DND-41 (cell line): ENCODE measurements at places on chromosomes 12 and 14.
A peak's percentile ranks its signal among the peaks of the same experiment; 100 is the strongest.

- no peak for DNase-seq
Measured at GRCh38 chr12:28158353-28158752, 31.9 kb upstream of the CCDC91 start.

DNA sequence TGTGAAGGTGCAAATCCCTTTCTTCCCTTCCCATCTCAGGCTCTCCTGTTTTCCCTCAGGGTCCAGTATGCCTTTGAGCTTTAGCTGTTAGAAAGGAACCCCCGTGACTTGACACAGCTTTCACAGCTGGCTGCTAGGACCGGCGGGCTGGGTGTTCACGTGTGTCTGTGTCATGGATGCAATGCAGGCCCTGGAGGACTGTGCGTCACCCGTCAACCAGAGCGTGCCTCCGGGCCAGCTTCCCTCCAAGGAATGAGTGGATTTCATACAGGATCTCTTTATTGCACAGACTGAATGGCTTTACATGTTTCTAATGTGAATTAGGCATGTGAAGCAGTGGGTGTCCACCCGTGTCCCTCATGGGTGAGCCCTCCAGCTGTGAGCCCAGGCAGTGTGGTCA, 77.4 kb downstream of the AACS start:
- DNase-seq, result no peak

DNA sequence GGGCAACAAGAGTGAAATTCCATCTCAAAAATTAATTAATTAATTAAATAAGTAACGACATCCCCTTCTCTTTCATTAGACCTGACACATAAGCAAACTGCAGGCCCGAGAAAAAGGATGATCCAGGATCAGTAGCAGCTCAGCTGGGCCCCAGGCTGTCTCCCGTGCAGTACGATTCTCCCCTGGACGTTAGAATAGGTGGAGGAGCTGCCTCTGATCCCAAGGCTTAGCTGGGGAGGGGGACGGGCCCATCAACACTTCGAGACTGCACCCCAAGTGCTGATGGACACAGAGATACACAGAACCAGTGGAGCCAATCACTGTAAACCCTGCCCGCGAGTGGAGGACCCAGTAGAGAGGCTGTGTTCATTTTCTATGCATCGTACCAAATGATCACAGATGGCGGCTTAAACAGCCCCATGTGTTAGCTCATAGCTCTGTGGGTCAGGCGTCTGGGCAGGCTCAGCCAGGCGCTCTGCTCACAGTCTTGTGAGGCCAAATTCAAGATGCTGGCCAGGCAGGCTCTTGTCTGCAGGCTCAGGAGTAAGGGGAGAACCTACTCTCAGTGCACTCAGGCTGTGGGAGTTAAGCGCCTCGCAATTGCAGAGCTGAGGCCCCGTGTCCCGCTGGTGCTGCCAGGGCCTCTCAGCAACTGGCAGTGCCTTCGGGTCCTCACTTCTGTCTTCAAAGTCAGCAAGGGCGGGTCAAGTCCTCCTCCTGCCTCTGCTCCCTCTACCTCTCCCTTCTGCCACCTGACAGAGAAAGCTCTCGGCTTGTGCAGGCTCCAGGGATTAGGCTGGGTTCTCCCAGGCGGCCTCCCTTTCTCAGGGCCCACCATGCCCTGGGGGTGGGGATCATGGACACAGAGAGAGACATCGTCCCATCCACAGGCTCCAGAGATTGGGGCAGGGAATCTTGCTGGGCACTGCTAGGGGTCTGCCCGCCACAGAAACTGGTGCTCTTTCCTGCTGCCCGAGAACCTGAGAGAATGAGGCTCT, 26.4 kb downstream of the RIMBP2 start:
- DNase-seq, result no peak

DNA sequence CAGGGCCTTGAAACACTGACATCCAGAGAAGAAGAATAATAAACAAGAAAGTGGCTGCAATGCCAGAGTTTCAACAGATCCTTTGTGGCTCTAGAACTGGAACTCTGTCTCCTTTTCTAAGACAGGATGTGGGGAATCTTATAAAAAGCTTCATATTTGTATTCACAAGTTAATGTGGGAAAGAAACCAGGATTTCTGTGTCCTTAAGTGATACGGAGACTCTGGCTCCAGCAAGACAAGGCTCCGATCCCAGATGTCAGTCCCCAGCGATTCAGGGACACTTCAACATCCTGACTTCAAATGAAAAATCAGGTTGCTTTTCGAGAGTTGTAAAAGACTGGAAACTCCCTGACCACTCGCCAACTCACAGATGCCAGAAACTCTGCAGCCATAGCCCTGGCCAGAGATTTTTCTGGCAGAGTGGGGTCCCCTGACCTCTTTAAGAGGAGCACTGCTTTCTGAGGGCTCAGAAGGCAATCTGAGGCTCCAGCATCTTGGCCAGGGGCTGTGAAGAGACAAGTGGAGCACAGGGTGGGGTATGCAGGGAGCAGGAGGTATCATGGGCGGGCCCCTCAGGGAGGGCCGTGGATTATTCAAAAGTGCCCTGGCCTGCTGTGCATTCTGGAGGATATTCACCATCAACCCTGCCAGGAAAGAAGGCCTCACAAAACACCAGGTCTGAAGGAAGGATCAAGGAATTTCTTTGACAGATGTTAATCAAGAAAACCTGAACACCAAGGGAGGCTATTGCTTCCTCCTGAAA, 53.3 kb downstream of the TMX1 start:
- no peak for DNase-seq

- DNase-seq, result no peak
Measured at GRCh38 chr14:96826818-96827217, 29.6 kb downstream of the VRK1 start.

DNA sequence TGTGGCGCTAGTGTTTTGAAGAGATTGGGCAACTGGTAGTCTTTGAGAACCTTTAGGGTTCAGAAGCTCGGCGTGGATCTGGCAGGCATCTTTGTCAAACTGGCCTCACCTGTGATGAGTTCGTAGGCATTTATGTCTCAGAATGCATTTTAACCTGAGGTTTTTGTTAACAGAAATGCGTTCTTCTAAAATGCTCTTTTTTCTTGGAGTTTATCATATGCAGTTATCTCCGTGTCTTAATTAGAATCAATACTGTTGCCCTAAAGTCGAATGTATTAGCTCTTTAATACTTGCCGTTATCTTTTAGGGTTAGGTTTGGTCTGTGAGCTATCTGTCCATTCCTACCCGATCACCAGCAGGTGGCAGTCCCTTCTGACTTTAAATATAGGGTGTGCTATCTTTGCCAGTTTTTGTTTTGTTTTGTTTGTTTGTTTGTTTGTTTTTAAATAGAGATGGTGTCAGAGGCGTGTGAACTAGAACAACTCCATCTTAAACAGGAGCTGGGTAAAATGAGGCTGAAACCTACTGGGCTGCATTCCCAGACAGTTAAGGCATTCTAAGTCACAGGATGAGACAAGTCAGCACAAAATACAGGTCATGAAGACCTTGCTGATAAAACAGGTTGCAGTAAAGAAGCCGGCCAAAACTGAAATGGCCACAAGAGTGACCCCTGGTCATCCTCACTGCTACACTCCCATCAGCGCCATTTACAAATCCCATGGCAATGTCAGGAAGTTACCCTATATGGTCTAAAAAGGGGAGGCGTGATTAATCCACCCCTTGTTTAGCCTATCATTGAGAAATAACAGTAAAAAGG, 1.4 kb downstream of the ATF1 start:
- peak; percentile 57 for DNase-seq

GRCh38 chr12:75977590-75977951, 54.0 kb downstream of the PHLDA1 start:
- DNase-seq, result no peak

DNA sequence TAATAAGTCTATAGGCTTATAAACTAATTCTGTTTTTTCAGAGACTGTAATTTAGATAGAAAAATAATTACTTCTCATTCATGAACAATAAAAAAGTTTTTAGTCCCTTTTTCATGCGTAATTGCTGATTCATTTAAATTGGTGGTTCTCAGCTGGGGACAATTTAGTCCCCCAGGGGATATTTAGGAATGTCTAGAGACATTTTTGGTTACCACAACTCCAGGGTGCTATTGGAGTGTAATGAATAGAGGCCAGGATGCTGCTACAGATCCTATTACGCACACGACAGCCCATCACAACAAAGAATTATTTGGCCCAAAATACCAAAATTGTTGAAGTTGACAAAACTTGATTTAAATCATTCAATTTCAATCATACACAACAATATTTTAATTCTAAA, 22.8 kb upstream of the VCPKMT start:
- no peak for DNase-seq

DNA sequence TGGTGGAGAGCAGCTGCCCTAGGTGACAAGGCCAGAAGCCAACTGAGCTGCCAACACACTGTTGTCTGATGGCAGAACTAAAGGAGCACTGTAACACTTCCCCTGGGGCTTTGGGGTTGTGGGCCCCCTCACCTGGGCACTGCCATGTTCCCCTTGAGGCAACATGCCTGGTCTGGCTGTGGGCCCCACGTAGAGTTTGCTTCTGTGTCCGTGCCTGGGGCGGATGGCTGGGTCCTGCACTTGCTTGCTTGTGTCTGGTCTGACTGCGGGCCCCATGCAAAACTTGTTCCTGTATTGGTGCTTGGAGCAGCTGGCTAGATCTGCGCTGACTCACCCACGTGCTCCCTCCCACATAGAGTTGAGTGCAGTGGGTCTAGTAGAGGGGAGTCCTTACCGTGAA, 78.4 kb downstream of the MNAT1 start:
- no peak for DNase-seq

GRCh38 chr12:65392491-65392890, 114.0 kb downstream of the MSRB3 start:
- no peak for DNase-seq

DNA sequence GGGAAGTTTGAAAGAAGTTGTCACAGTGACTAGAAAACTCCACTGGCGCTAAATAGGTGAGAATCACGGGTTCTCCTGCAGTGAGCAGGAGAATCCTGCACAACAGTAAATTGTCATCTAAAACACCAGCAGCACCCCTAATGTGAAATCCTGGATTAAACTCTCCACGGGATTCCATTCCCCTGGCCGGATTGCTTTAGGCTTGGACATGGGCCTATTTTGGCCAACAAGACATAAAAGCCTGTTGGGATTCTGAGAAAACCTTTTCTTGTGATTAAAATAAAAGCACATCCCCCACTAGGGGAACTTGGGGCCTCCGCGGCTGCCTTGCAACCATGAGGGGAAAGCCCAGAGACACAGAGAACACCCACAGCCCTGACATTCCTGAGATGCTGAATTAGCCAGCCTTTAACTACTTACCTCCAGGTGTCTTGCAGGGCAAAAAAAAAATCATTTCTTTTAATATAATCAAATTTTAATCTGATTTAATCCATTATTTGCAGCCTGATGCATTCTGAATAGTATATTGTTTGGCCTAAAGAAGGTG, 21.0 kb upstream of the TSPAN11 start:
- DNase-seq, result no peak

DNA sequence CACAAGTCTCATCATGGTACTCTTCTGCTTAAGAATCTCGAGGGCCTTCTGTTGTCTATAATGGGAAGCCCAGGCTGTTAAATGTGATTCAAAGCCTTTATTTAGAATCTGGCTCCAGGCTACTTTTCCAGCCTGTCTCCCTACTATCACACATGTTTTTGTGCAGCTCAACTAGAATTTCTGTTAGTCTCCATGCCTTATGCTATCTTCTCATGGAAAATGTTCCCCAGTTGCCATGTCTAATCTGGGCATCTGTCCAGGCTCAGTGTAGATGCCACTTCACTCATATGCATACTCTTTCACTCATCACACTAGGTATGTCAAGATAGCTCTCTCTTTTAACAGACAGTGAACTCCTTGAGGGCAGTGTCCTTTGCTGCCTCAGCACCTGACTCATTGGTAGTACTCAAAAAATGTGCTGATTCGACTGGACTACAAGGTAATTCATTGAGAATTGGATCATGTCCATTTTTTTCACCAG, 145.3 kb downstream of the TTLL5 start:
- no peak for DNase-seq

DNA sequence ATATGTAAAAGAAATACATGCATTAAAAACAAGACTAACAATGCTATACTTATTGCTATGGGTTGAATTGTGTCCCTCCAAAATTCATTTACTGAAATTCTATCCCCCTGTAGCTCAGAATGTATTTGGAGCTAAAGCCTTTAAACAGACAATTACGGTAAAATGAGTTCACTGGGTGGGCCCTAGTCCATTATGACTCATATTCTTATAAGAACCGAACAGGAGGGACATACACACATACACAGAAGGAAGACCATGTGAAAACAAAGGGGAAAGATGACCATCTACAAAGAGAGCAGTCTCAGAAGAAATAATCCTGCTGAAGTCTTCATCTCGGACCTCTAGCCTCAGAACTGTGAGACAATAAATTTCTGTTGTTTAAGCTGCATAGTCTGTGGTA, 77.1 kb upstream of the ANKS1B start:
- no peak for DNase-seq

- peak; percentile 38 for DNase-seq
Measured at GRCh38 chr12:53207042-53207441, at the start of gene ITGB7. Gene ITGB7 (minus strand): TSS chr12:53207251. CDS start chr12:53200443, 6,808 bp downstream.
